ENCODE measurements at places on chromosomes 2 and 18.
A peak's percentile ranks its signal among the peaks of the same experiment; 100 is the strongest.

DNA sequence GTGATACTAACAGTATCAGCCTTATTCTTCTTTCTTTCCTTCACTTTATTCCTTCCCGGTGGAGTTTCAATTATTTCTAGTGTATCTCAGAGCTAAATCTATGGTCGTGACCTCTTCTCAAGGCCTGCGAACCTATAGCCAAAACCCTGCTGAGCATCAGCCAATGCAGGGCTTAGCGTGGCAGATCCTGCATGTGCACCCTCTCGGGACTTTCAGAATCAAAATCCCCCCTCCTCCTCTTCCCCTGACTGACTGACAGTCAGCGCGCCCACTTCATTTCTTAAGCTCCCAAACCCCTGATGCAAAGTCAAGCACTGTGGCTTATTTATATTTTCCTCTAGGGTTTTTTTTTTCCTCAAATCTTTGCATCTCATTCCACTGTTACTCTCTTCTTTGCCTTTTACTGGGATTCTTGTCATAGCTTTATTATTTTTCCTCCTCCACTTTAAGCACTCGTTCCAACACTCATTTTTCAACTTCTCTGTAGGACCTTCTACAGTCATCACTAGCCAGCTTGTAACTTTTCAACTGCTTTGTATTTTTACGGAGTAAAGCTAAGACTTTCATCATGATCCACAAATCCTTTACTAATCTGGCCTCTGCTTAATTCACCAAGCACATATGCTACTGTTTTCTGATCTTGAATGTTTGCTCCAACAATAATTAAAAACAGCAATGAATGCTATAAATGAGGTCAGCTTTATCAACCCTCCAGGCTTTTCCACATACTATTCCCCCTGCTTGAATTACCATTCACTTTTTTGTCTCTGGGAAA lies 896.5 kb upstream of the PIK3C3 start:
- DNase-seq: no peak

DNA sequence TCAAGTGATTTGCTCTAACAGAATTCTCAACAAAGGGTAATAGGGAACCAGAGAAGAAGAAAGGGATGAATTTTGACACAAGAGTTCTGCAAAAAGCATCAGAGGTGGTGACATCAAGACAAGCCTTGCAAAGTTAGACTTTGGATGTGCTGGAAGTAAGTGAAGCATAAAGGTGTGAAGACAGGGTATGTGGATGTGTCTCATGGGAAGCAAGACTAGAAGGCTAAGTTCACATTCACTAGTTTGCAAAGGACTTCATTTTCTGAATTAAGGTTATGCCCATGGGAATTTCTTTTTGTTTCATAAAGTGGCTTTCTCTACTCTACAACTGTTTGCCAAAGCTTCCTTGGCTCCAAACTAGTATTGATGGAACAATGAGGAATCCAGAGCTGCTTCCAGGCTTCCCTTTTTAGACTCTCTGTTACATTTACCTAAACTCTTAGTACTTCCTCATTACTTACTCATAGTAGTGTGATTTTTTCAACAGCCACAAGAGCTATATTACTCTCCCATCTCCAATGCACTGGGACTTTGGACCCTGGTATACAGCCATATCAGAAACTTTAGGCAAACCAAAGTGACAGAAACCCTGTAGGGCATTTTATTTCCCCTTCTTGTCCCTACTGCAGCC lies 21.1 kb upstream of the IHH start:
- no peak for DNase-seq

GRCh38 chr2:196989496-196989895 lies 63.0 kb upstream of the PGAP1 start:
- no peak for DNase-seq

GRCh38 chr2:217092710-217093379 lies 233.0 kb upstream of the TNP1 start:
- DNase-seq: no peak

DNA sequence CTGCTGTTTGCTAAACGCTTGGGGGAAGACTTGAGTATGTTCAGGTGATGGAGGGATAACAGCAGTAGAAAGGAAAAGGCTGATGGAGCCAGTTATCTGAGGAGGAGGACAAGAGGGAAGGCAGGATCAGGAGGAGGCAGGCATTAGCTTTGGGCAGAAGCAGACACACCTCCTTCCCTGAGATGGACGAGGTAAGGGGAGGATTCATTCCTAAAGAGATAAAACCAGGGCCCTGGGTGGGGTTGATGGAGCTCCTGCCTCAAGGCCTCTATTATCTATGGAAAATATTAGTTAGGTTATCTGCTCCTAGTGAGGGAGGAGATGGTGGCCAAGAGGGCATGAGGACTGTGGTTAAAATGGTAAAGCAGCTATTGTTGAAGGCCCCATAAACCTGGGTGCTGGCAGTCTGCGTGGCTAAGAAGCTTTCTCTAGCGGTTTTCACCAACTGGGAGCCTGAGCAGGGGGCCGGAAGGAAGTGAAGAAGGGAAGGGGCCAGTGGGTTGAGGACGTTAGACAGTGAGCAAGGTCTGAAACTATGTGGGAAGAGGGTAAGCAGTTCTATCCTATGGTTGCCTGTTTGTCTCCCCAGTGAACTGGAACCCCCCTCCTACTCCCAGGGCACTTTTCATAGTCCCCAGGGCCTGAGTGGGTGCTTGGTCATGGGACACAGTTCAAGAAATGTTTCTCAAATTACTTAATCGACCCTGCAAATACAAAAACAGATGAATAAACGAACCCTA lies 56.6 kb upstream of the HK2 start:
- no peak for DNase-seq

GRCh38 chr2:69188182-69188900 lies 175.4 kb downstream of the ANTXR1 start:
- no peak for DNase-seq

DNA sequence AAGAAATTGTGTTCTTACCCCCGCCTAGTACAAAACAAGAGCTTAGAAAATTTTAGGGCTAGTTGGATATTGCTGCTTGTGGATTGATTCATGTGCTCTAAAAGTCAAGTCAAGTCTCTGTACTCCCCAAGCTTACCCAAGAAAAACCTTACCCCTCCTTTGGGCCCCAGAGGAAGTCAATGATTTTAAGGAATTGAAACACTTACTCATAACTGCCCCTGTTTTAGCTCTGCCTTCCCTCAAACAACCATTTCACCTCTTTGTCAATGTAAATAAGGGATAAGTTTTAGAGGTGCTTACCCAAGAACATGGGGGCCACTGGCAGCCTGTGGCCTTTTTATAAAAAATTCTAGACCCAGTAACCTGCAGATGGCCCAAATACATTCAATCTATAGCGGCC lies 136.6 kb upstream of the RMP24 start:
- no peak for DNase-seq

- no peak for DNase-seq
Measured at GRCh38 chr18:23740105-23740830, 51.0 kb downstream of the LAMA3 start.

DNA sequence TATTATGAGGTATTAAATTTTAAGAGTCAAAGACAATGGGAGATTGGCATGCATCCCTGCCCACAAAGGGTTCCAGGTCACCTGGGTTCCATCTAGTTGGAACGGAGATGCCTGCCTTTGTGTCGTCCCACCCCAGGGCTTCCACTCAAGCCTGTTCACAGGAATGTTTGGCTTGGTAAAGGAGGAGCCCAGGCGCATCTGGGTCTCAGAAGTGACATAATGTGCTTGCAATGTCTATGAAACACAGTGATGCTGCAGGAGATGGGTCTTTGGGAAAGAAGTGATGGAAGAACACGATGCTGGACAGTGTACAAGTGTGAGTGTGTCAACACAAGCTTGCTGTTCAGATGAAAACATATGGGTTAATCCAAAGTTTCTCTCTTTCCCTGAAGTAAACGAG lies 49.6 kb upstream of the ZNF396 start:
- DNase-seq: no peak

- no peak for DNase-seq
Measured at GRCh38 chr2:217107480-217107879, 247.6 kb upstream of the TNP1 start.

DNA sequence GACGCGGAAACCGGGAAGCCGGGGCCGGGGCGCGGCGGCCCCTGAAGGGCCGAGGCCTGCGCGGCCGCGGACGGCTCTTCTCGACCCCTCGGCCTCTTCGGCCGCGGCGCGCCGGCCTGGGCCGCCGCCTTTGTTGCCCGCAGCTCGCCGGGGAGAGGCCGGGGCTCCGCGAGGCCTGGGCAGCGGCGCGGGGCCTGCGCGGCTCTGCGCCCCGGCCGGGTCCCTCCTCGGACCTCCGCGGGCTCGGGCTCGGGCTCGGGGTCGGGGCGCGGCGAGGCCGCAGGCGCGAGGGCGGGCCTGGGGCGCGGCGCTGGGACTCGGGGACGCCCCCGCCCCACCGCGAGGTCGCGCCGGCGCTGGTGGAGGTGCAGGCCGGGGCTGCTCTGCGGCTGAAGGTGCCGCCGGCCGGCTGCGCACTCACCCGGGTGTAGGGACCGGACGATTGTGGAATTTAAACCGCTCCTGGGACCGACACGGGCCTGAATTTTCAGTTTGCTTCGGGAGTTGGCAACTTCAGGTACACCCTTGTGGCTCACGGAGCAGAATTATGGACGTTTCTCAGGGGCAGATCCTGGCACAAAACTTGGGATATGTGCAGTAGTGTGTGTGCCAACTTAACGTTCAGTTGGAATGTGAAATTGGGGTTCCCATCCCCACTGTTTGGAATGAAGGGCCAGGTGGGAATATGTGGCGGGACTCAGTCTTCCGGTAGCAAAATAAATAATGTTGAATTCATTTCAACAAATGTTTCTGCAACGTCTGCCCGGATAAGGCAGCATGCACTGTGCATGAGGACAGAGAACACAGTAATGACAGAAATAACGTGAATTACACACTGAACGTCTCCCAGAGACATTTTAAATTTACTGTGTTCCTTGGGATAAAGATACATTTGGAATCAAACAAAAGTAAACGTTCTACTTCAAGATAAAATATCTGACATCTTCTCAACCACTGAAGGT lies 787 bp downstream of the SOCS6 start:
- peak; percentile 18 for DNase-seq
